T-helper 1 cell treated with Interleukin-12 subunit alpha and Interleukin-12 subunit beta and Interleukin-4 antibody, amounts not matched to agents 30 ng/mL and 1 ng/mL, for 36 hours (primary cell): ENCODE measurements at places on chromosomes 13 and 19. TPM values are rescaled to one million over a fixed set of nuclear protein-coding genes. Genes with fewer than 3 reads are reported as not detected.

MYPOP gene
- 9.4 and 10.4 TPM in 2 replicates for total RNA-seq

SULT2A1 gene
- total RNA-seq, result not detected in 2 replicates

PLIN4 gene
- not detected in 2 replicates for total RNA-seq

LILRB5 gene
- total RNA-seq, result not detected in 2 replicates

LGALS13 gene
- not detected in 2 replicates for total RNA-seq

KL gene
- 0.25 and 0.32 TPM in 2 replicates for total RNA-seq

LRRC25 gene
- total RNA-seq, result not detected in 2 replicates
